Stimulated activated CD4-positive, alpha-beta T cell treated with anti-CD3 and anti-CD28 coated beads, Interleukin-4, amount 100 ng/mL, for 24 hours (primary cell): ENCODE measurements at places on chromosomes 16 and 17.

- DNase-seq = no peak
These were observed 9.6 kb downstream of the COTL1 start for GRCh38 chr16:84608282-84608681.

GRCh38 chr16:86700046-86700945, 121.9 kb downstream of the FOXL1 start:
- no peak for DNase-seq

DNA sequence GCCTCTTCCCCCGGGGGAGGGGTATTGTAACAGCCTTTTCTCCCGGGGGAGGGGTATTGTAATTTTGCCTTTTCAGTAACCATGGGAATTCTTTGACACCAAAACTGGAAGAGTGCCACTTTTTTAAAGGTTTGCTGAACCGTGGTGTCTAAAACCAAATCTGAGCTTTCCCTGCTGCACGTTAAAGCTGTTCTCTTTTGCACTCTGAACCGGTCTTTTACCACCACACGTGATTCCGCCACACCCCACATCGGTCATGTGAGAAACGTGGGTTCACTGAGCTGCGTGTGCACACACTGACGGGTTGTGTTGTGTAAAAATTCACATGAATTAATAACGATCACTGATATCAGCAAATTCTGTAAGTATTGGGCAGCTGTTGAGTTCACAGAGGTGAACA, 9.2 kb upstream of the ACSF3 start:
- no peak for DNase-seq

- no peak for DNase-seq
These were observed 176.5 kb downstream of the IRF8 start for GRCh38 chr16:86075488-86075785.

DNA sequence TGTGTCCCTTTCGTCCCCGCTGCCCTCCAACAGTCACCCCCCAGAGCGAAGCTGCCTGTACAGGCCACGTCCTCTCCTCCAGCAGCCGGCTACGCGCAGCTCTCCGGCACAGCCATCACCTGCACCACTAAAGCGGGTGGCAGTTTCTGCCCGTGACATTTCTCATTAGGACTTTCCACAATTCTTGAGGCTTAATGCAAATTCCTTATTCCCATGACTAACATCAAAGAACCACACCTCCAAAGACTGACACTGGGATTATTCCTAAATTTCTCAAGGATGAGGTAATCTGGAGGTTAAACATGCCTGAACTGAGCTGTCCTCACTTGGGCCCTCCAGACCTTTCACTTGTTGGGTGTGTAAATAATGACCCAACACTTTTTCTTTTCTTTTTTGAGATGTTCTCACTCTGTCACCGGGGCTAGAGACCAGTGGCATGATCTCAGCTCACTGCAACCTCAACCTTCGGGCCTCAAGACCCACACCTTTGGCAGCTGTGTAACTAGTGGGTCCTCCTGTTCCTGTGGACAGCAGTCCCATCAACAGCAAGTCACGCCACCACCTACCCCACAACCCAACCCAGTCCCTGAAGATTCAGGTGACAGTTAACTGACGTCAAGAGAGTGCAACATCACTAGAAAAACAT, 11.7 kb downstream of the ANKRD11 start:
- DNase-seq = no peak

DNA sequence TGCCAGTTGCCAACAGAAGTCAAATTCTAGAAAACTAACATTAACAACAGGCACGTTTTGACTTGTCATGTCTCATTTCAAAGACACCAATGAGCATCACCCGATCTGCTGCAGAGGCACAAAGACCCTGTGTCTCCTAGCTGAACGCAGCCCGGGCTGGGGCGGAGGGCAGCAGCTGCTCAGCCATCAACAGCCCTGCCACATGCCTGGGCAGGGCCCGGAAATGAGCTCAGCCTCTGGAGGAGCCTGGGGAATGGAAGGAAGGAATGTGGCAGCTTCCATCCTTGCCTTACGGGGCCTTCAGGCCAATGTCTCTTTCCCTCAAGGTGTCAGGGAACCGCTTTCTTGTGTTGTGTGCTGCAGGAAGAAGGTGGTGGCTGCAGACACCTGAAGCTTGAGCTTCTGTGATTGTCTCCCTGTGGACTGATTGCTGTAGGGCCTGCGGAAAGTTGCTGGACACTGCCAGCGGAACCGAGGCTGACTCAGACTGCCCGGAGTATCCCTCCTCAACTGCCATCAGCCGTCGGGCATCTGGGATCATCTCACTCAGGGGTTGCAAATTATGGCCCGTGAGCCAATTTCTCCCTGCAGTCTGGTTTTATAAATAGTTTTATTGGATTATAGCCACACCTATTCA, 7.3 kb downstream of the CDH13 start:
- DNase-seq = no peak

DNA sequence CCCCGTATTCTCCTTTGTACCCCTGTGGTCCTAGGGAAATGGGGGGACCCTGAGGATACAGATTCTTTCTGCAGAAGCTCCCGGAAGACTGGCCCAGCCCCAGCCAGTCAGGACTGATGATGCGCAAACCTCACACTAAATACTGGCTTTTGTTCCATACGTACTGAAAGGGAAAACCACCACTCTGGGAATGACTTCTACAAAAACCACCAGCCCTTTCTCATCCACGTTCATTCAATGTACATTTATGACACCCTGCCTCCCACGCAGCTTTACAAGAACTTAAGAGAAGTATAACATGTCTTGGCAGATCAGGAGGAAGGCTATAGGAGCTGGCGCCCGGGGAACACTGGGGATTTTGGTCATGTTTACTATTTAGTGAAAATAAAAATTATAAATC, 70.6 kb downstream of the MARCHF10 start:
- peak; percentile 58 for DNase-seq

- no peak for DNase-seq
These were observed 6.7 kb upstream of the CMIP start for GRCh38 chr16:81437865-81438264.
